Tibial nerve (tissue), 4 donors: ENCODE measurements at places on chromosomes 13 and 19. TPM values are rescaled to one million over a fixed set of nuclear protein-coding genes. Genes with fewer than 3 reads are reported as not detected.
A peak's percentile ranks its signal among the peaks of the same experiment; 100 is the strongest.

GRCh38 chr19:29329460-29330134, 116.6 kb upstream of the UQCRFS1 start:
- no peak for DNase-seq

- DNase-seq, result no peak
Measured at GRCh38 chr13:31947506-31947905, 84.1 kb upstream of the FRY start.

Gene FXYD3
- total RNA-seq, result 14.4 TPM

GRCh38 chr19:38055010-38055409, 148.0 kb downstream of the SIPA1L3 start:
- DNase-seq, result no peak

Gene RPS28
- total RNA-seq, result 411 TPM

- no peak for DNase-seq
Measured at GRCh38 chr13:61880578-61881283, 465.1 kb upstream of the PCDH20 start.

Gene SLC25A41
- total RNA-seq, result 0.63 TPM

DNA sequence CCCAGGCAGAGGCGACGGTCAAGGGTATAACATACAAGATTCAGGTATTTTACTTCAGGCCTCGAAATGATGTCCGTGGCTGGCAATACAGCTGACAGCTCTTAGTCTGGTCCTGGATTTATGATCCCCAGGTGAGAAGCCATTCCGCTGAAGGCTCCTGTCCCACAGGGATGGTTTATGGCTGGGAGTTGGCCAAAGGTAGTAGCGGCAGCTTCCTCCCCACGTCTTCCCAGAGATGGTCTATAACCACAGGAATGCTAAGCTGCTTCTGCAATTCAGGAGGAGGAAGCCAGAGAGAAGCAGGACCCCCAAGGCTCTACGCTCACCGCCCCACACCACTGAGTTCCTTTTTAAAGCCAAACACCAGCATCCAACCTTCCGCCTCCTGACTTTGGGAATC, 27.1 kb downstream of the OLFM2 start:
- no peak for DNase-seq

- no peak for DNase-seq
Measured at GRCh38 chr19:34676697-34677385, at the start of gene SCGB2B2. Gene SCGB2B2, minus strand, starts transcription at chr19:34677159. Its CDS starts 82,596 bp downstream, at chr19:34594563.

Gene ARL11
- 0.20 TPM for total RNA-seq

GRCh38 chr19:803686-804418, 6.6 kb downstream of the PTBP1 start:
- DNase-seq, result no peak

GRCh38 chr19:46482631-46483030, 11.3 kb upstream of the PNMA8A start:
- no peak for DNase-seq

GRCh38 chr13:101661839-101662238, 209.4 kb downstream of the ITGBL1 start:
- DNase-seq, result no peak

GRCh38 chr13:40132249-40132648, 476.8 kb downstream of the COG6 start:
- no peak for DNase-seq

- no peak for DNase-seq
Measured at GRCh38 chr19:5001615-5002014, 32.7 kb downstream of the KDM4B start.

Gene HCST
- 19.0 TPM for total RNA-seq

DNA sequence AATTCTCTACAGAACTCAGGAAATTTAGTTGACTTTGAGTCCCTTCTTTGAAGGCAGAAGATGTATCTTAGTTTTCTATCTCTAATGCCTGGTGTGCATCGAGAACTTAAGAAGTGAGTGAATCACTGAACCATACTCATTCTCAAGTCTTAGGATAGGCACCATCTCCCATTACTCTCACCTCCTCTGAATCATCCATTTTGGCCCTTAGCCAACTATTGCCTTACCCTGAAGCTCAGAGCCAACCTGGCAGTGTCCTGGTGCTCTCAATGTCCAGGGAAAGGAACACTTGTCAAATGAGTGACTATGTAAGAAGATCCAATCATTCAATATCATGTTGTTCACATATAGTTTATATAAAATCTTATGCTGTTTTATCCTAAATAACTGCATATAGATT, 146.6 kb downstream of the RGCC start:
- no peak for DNase-seq

GRCh38 chr19:55196803-55197202, 12.5 kb downstream of the PTPRH start:
- no peak for DNase-seq

Gene RUBCNL
- 2.7 TPM for total RNA-seq

Gene ATXN8OS
- total RNA-seq, result not detected

DNA sequence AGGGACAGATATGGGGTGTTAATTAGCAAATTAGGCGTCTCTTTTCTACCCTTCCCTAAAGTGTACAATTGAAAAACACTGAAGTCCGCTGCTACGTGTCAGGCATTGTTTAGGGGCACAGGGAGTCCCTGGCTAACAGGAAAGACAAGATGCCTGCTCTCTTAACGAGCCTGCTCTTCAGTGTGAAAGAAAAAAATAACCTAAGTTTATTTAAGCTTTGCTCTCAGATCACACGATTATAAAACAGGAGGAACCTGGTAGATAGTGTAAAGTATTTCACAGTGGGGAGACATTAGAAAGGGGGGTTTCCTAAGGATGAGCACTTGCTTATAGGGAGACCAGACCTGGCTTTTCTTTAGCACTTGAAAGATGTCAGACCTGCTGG, 38.7 kb downstream of the IGFL2 start:
- DNase-seq, result no peak

DNA sequence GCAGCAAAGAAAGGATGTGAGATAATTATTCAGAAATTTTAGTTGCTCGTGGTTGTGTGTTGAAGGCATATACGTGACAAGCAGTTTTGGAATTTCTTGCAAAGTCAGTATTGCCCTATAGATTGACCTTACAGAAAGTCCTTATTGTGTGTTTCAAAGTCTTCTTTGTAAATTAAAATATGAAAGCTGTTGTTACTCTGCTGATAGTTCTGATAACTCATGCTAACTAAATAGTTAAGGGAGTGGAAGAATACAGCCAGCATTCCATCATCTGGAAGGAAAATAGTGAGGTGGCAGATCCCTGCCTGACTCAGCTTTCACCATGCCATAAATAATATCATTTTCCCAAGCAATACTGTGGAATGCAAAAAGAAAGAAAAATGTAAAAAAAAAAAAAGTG, 27.2 kb downstream of the WASF3 start:
- no peak for DNase-seq

- peak; percentile 32 for DNase-seq
Measured at GRCh38 chr13:51584731-51585672, 740 bp downstream of the WDFY2 start.

Gene STARD13
- 70.2 TPM for total RNA-seq

DNA sequence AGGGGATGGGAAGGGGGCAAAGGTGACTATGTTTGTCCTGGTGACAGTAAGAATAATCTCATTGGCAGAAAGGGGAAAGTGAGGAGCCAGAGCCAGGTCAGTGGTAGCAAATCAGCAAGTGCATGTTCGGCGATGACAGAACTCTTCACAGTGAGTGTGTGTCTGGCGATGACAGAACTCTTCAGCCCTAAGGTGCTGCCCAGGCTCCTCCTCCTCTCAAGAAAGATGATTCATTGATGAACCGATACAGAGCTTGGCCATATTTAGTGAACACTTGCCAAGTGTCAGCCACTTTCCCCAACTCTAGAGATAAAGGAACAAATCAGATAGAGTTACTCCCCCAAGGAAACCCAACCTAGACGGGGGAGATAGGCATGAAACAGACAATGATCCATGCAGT, 199.3 kb upstream of the UBL3 start:
- no peak for DNase-seq

GRCh38 chr19:50928831-50929230, 17.6 kb upstream of the KLK4 start:
- no peak for DNase-seq

DNA sequence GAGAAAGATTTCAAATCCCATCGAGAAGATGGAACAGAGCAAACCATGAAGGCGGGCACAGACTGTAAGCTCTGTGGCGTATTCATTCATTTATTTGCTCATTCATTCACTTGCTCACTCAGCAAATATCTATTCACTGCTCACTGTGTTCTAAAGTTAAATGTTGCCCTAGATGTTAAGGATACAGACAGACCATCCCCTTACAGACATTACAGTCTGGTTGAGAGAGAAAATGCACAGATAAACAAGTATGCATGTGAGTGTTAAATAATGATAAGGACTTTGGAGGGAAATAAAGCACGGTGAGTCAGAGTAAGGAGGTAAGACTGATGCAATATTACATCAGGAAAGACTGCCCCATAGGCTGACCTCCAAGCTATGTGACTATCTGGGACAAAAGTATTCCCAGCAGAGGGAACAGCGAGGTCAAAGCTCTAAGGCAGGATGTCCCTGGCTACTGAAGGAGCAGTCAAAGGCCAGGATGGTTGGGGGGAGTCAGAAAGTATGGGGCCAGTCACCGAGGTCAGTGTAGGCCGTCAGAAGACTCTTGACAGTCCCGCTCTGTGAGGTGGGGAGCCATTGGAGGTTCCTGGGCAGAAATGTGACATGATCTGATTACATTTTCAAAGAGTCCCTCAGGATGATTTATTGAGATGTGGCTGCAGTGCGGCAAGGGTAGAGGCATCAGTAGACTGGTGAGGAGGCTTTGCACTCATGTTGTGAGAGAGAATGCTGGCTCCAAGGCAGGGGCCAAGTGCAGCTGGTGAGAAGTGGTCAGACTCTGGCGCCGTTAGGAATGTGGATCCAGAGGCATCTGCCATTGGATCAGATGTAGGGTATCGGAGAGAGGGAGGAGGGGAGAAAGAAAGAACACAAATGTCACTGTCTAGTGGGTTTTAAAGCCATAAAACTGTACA, 37.9 kb downstream of the MBNL2 start:
- no peak for DNase-seq

GRCh38 chr13:98934243-98934642, 43.6 kb downstream of the DOCK9 start:
- no peak for DNase-seq

DNA sequence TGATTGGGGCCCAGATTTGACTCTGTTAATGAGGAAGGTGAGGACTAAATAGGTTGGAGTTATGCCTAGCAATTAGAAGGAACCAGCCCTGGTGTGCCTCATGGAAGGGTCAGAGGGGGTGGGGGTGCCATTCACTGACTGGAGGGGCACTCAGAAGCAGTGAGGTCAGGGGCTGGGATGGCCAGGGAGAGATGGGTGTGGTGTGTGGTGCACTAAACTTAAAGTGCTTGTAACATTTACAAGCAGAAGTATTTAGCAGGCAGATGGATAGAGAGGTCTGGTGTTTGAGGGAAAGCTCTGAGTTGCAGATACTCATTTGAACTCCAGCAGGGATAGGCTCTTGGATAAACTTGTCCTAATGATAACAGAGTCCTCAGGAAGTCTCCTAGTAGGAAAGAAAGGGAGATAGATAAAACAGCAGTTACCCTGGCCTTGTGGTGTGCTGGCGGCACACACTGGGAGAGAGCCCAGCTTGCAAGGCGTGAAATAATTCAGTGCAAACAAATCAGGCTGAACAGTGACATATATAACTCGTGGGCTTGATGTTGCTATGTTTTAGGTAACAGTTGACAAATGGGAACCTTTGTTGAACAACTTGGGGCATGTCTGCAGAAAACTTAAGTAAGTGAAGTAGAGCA, 20.0 kb upstream of the UPF3A start:
- no peak for DNase-seq

Gene GPR12
- total RNA-seq, result 0.39 TPM

- peak; percentile 99 for DNase-seq
Measured at GRCh38 chr19:3572132-3572854, 451 bp upstream of the HMG20B start.

Gene UBXN6
- 85.4 TPM for total RNA-seq

DNA sequence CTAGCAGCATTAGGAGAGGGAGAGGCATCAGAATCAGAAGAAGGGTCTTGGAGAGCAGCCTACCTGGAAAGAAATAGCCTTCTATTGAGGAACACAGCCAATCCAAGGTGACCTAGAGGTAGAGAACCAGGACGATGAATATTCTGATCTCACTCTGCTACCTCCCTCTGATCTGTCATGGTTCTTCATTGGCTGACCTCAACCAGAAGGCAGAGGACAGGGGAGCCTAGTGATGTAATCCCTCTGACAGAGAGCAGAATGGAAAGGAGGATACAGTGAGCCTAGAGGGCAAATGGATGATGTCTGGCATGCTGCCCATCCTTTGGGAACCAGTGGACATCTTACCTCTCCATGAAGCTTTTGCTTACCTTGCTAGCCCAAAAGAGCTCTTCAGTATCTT, 3.6 kb downstream of the ZNF507 start:
- no peak for DNase-seq

DNA sequence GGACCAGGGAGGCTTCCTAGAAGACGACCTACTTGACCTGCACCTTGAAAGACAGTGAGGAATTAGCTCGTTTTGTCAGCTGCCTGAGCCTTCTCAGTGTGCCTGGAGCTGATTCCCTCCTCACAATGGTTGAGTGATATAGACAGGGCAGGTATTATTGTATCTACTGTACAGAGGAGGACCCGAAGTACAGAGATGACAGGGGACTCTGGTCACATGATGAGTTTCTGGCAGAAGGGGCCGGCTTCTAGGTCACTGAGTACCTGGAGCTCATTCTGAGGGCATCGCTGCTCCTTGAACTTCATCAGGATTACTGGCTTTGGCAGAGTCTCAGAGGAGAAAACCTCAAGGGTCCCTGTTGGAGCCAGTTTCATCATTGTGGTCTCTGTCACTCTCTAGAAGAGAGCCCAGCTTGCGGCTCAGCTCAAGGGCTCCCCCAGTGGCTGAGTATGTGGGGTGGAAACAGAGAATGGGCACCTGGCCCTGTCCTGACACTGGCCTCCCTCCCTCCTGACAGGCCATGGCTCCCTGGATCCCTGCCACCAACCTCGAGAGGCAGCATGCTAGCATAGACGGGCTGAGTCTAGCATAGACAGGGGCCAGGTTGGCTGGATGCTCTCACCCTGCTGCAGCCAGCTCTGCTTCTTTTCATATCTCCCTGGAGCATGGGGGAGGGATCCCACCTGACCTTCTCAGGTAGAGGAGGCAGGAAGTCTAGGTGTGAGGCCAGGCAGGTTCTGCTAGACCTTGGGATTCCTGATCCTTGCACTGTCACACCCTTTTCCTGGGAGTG, 38.7 kb downstream of the NFIX start:
- peak; percentile 68 for DNase-seq

DNA sequence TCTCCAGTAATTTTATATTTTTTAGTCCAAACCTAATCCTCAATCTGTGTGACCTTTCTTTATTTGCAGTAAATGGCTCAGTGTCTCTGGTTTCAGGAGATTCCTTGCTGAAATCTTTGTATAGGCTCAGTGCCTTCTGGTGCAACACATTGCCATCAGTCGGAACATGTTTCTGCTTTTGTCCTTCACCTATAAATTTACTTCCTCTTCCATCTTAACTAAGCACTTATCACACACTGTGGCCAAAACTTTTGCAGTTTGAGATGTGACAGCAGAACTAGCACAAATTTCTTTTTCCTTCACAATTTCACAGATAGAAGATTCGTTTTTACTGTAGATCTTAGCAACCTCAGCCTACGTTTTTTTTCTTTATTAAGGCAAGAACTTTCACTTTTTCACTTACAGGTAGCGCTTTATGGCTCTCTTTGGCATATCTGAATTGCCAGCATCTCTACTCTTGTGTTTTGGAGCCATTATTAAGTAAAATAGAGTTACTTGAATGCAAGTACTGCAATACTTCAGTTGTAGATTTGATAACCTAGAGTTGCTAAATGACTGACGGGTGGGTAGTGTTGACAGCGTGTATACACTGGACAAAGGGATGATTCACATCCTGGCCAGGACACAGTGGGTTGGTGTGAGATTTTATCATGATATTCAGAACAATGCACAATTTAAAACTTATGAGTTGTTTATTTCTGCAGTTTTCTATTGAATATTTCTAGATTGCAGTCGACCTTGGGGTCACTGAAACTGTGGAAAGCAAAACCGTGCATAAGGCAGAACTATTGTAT, 44.3 kb downstream of the NDFIP2 start:
- no peak for DNase-seq
